ENCODE measurements at places on chromosomes 6 and 20.

- DNase-seq, result no peak
Observed at GRCh38 chr6:133644548-133644891, 244.4 kb upstream of the TCF21 start.

DNA sequence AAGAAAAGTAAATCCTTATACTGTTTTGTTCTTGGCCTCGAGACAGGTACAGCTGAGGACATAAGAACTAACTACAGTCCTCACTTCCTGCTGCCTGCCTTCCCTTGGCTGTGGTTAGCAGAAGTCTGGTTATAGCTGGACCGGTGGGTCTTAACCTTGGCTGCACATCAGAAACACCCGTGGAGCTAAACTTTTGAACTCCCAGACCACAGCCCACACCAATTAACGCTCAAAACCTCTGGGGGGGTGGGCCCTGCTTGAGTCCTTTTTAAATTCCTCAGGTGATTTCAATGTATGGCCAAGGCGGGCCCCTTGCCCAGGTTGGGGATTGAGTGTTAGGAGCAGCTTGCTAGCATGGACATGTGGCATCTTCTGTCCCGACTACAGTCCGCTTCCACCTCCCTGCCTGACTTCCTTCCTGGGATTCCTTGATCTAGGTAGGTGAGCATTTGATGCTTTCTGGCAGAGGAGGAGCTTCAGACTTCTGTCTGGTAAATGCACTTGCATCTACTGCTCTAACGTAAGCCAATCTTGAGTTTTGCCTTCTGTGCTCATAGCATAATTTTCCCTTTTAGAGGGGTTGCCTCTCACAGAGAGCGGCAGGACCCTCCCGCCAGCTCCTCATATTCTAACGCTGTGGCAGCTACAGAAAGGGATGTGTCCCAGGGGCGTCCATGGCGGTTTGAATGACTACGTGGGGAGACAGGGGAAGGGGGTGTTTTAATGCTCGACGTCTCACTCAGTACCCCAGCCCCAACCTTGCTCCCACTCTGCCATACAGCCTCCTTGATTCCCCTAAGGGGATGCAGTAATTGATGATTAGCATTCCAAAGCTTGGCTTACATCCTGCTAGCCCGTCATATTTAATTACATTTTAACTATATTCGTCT lies 390.1 kb downstream of the ZFAND3 start:
- DNase-seq, result no peak

- DNase-seq, result no peak
Observed at GRCh38 chr20:49750611-49751396, 37.1 kb upstream of the B4GALT5 start.

DNA sequence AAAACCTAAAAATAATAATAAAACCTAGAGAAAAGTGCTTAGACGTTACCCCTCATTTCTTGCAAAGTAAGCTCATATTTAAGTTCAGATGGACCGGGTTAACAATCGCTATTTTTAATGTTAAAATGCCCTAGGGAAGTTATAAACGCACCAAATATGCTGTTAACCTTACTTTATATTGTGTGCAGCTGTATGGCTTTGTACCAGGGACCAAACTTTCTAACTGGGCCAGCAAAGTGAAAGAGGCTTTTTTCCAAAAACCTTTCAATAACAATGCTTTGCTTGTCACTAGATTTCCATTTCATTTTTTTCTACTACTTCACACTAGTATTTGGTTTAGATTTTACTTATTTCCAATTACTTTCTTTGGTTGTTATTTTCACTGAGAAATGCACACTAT lies 248.5 kb downstream of the FOXC1 start:
- no peak for DNase-seq

DNA sequence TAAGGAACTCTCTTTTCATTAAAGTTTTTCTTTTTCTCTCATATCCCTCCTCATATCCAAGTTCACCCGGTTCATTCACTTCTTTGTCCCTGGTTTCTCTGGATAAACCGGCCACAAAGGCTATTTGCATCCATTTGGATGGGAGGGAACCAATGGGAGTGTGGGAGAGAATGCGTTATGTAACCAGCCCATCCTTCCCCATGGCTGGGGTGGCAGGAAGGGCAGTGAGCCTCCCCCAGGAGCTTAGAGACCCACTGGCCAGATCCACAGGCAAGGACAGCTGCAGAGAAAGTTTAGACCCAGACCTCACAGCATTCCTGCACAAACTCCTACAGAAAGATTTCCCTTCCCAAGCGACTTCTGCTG lies 10.7 kb downstream of the CASS4 start:
- DNase-seq, result no peak

- no peak for DNase-seq
Observed at GRCh38 chr6:153130515-153131036, 506 bp downstream of the RGS17 start.

- no peak for DNase-seq
Observed at GRCh38 chr6:17476511-17476910, 83.1 kb downstream of the CAP2 start.

DNA sequence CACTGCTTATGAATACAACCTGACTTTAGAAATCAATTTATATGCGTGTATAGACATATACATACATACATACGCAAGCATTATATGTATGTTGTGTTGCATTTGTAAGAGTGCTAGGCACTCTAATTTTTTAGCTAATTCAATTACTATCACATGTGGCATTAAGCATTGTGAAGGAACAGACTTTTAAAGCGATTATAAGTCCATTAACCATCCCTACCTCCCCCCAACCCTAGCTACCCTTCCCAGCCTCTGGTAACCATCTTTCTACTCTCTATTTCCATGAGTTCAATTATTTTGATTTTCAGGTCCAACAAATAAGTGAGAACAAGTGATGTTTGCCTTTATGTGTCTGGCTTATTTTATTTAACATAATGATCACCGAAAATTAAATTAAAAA lies 453.8 kb downstream of the DOK5 start:
- DNase-seq, result no peak

GRCh38 chr20:45056473-45057173 lies 44.3 kb downstream of the KCNS1 start:
- DNase-seq, result no peak

- no peak for DNase-seq
Observed at GRCh38 chr6:166866839-166867637, 89.3 kb downstream of the RNASET2 start.
